Small intestine (tissue), 16 donors: ENCODE measurements at places on chromosomes 2 and 18.

GRCh38 chr2:182378759-182379158, 48.1 kb downstream of the PDE1A start:
- DNase-seq, result no peak

DNA sequence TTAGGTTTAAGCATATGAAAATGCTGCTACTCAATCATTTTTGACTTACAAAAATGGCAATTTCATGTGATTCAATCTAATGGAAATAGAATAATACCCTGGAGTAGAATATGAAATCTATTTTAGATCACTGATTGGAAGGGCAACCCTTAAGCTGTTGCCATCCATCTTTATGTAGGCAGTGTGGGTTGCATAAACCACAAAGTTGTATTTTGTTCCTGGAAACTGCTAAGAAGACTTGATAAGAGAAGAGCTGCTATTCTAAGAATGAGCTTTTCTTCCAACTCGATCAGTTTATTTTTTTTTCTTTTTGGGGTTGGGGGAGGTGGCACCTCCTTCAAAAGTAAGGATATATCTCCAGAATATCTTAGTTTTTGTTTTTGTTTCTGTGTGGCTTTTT, 60.2 kb downstream of the CAVIN2 start:
- no peak for DNase-seq

DNA sequence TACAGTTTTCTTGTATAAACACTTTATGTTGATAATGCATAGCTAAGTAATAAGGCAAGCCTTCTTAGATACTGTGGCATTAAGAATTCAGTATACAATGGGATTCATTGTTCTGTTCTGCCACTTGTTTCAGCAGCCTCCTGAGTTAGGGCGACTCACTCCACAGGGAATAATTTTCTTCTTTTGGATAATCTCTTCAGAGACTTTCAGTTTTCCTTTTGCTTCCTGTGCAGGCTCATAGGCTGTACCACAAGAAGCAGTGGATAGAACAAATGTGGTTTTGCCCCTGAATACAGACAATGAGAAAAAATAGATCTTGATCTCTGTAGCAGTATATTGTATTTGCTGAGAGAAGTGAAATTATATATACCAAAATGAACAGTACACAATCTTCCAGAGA, 298.0 kb downstream of the ZNF407 start:
- DNase-seq, result no peak

DNA sequence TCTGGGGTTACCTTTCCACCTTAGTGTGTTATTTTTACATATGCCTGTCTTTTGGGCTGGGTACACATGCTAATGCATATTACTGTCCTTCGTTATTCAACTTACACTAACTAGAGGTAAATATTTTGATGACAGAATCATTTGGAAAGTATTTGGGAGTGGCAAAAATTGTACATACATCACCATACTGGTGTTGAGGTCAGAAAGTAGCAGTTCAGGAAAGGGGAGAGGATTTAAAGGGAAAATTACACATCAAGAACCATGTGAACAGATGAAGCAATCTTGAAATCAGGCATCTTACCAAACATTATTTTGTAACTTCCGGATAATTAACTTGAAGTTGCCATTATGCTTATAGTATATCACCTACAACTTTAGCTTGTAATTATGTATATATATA, 379.7 kb downstream of the RND3 start:
- no peak for DNase-seq

GRCh38 chr18:39561126-39561525, 1995.5 kb upstream of the CELF4 start:
- DNase-seq, result no peak
